Activated CD4-positive, alpha-beta T cell treated with anti-CD3 and anti-CD28 coated beads for 4 hours (primary cell): ENCODE measurements at places on chromosomes 5 and 9.

GRCh38 chr5:173475780-173476179, 140.7 kb downstream of the BOD1 start:
- no peak for DNase-seq

DNA sequence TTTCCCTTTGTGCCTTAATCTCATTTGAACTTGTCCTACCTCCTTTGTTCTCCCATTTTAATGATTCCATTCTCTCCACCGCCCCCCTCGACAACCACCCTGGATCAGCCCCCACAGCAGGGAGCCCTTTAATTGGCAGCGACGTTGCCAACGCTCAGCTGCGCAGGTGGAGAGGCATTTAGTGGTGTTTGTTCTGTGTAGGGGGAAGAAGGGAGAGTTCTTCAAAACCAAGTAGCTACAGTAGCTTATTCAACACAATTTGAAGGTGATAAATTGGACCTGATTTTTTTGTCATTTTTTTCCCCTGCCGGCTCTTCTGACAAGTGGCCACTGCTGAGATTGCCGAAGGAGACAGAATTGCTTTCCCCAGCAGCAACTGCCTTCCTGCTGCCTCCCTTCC, 499.1 kb downstream of the CDK5RAP2 start:
- DNase-seq: no peak

DNA sequence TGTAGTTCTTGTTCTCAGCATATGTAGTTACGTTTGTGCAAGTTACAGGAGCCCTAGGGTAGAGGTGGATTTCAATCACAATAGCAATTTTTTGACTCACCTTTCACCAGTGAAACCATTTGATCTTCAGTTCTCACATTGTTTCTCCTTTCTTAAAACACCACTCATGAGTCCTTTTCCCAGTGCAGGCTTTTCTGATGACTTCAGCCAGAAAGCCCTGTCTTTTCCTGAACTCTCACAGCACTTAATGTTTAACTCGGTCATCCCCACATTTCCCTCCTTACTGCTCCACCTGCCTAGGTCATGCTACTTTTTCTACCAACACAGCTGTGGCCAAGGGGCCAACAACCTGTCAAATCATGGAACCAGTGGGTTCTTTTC, 37.9 kb downstream of the ARHGEF28 start:
- no peak for DNase-seq

DNA sequence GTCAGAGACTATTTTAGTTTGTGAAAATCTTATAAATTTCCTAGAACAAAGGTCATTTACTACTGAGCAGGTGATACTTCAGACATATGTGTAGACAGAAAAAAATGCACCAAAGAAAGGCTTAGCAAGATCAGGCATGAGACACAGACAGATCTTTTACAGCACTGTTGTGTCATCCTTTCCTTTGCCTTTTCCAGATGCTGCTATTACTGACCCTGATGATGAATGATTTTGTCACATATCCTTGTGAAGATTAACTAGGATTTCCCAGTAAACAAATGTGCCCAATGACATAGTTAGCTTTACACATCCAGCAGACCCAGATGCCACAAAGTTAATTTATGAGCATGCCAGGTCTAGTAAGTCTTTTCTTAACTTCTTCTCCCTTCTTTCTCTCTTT, 68.2 kb downstream of the DMRTA1 start:
- no peak for DNase-seq

DNA sequence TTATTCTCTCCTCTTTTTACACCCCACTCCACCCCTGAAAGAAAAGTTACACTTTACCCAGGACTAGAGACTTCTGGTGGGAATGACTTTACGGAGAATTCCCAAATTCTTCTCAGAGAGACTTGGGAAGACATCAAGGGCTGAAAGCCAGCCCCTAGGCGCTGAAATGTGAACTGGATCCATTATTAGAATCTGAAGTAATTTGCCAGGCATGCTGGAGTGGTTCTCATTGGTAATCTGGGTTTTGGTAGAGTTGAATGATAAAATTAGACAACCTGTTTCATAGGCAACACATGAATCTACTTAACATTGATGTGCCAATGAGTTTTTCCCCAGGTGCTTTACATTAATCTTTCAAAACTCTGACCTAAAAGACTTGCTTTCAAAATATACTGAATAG, 324.8 kb downstream of the ADAMTS6 start:
- DNase-seq: no peak

- DNase-seq: no peak
Measured at GRCh38 chr5:169869066-169869465, 111.2 kb downstream of the INSYN2B start.

DNA sequence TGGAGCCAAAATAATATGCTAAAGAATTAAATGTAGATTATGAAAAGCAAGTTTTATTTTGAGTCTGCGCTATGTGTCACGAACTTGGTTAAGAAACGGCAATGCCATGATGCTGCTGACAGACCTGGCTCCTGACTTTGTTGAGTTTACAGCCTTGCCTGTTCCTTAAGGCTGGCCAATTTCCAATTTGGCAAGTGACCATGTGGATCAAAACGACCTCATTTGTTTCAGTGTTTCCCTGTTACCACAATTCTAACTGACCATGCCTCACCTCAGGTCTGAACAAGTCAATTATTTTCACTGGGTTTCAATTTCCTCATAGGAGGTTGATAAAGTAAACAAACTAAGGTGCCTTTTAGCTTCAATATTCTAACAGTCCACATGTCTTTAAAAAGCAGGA, 461.4 kb downstream of the ZNF608 start:
- no peak for DNase-seq

GRCh38 chr5:159211729-159212174, 2.4 kb upstream of the RNF145 start:
- no peak for DNase-seq

DNA sequence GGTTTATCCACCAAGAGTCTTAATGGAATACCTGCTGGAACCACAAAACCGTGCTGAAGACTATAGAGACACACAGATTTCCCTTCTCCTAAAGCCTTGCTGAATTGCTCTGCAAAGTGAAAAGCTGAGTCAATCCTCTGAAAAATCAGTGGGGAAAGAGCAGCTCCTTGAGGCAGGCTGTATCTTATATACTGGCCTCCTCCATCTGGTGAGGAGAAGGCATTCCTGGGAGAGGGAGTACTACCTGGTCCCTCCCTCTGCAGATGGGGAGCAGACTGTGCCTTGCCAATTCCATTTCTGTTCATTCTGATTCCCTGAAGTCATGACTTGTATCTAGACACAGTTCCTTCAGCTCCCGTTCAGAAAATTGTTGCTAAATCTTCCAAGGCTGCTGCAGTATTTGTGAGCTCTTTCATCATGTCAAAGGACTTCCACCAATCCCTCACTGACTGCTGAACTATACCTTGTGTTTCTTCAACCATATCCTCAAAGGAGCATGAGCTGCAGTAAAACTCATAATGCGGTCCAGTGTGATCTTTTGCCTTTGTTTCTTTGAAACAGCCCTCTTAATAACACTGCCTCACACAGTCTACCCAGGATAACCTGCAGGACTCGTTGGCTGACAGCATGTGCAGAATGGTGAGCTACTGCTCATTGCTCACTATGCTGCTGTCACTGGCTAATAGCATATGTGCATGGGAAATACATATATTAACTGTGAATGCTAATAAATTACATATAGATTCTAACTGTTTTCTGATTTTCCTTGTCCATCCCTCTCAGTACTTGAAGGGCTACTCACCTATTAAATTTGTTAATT, 84.5 kb downstream of the FOXD1 start:
- DNase-seq: no peak

GRCh38 chr5:122984425-122984824, 52.1 kb downstream of the PPIC start:
- no peak for DNase-seq

- no peak for DNase-seq
Measured at GRCh38 chr9:114065304-114065703, 12.8 kb downstream of the AMBP start.

DNA sequence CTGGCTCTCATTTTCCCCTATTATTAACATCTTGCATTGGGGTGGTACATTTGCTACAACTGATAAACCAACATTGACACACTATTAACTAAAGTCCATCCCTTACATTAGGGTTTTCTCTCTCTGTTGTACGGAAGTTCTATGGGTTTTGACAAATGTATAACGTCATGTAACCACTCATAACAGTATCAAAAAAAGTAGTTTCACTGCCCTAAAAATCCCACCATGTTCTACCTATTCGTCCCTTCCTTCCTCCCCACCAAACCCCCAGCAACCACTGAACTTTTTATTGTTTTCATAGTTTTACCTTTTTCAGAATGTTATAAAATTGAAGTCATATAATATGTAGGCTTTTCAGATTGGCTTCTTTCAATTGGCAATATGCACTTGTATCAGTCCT, 40.1 kb downstream of the MLLT3 start:
- no peak for DNase-seq

DNA sequence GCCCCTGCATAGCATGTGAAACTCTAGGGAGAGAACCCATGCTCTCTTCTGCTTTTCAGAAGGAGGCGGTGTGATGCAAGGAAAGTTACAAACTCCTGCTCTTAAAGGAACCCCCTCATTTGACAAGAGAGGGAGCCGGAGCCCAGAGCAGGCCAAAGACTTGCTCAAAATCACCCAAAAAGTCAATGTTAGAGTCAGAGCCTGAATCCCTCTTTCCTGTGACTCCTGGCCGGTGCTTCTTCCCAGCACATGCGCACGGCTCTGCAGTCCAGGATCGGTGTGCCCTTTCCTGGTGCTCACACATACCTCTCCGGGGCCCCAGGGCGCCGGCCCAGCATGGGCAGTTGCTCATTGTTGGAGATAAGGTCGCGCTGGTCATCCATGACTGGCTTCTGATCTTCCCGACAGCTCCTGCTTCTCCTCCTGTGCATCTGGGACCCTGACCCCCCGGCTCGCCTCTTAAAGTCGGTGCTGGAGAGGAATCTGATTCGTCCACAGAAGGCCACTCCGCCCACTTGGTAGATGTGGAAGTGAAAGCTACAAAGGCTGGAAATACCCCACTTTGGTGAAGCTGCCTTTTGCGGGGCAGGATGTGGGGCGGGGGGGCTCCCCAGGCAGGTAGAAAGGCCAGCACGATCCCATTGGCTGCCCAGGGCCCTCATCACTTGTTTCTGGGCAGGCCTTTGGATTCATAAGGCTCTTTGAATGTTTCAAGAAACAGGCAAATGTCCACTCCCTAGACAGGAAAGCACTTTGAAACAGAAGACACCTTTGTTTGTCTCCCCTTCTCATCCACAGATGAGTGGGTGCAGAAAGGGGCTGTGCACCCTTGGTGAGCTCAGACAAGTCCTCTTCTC, at the start of gene CD74:
Gene CD74 (minus strand): TSS at position 592 of the 857 bp plus-strand sequence. CDS start 161 bp downstream, at position 431.
- DNase-seq: peak; percentile 90

GRCh38 chr5:76715736-76716455, at the start of gene F2R:
F2R (plus strand) TSS chr5:76716126; CDS start chr5:76716308, 182 bp downstream.
- peak; percentile 36 for DNase-seq

DNA sequence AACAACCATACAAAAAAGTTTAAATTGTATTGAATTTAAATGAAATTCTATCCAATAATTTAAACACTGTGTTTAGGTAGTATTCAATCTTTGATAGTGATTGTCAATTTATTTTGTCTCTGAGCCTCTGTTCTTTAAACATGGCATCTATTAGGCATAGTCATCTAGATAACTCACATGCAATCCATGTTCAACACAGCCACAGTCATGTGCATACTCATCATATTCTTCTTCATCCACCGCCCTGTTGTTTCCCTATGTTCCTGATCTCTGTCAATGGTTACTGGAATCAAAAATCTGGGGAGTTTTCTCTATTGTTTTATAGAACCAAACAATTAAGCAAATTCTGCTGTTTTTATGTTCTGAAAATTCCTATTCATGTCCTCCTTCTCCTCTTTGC, 521.1 kb upstream of the DAB2 start:
- DNase-seq: no peak

GRCh38 chr9:121896545-121896943, 196.6 kb downstream of the TTLL11 start:
- no peak for DNase-seq

GRCh38 chr9:114551750-114552685, 35.6 kb upstream of the ATP6V1G1 start:
- no peak for DNase-seq

DNA sequence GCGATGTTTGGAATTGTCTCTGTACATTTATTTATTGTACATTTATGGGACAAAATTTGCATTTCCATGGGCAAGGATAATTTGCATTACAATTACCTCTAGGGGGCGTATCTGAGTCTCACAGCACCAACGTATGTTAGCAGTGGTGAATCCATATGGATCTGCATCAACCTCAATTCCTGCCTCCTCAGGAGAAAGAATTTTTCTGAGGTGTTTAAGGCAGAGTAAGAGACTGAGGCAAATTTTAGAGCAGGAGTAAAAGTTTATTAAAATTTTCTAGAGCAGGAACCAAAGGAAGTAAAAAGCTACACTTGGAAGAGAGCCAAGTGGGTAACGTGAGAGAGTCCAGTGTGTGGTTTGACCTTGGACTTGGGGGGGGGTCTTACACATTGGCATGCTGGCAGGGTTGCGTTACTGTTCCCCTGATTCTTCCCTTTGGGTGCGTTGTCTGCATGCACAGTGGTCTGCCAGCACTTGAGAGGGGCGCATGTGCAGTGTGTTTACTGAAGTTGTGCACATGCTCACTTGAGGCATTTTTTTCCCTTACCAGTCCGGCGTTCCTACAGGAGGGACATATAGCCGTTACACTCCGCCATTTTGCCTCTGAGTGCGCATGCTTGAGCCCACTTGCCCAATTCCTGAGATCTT, 21.0 kb upstream of the RAB14 start:
- DNase-seq: no peak

- DNase-seq: no peak
Measured at GRCh38 chr9:128434340-128434739, 13.7 kb downstream of the CERCAM start.

GRCh38 chr5:125582352-125582751, 835.9 kb upstream of the ZNF608 start:
- DNase-seq: no peak
